Activated T-cell treated with anti-CD3 and anti-CD28 coated beads, Interleukin-2, amount 50 U/mL, for 48 hours (primary cell): ENCODE measurements at places on chromosomes 4 and X.

DNA sequence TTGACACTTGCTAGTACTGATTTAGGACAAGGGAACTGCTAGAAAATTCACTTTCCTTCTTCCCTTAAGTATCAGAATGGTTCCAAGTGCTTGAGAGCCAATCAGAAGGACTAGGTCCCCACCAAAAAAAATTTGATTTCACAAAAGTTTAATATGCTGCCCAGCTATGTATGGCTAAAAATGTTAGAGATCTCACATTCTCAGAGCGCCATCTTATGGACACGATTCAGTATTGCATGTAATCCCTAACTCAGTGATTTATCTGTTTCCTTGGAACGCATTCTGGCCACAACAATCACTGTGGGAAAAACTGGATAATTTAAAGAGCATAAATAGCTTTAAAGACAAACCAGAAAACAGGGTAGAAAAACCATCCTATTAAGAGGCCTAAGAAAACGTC, 255.1 kb upstream of the GPC4 start:
- no peak for DNase-seq

DNA sequence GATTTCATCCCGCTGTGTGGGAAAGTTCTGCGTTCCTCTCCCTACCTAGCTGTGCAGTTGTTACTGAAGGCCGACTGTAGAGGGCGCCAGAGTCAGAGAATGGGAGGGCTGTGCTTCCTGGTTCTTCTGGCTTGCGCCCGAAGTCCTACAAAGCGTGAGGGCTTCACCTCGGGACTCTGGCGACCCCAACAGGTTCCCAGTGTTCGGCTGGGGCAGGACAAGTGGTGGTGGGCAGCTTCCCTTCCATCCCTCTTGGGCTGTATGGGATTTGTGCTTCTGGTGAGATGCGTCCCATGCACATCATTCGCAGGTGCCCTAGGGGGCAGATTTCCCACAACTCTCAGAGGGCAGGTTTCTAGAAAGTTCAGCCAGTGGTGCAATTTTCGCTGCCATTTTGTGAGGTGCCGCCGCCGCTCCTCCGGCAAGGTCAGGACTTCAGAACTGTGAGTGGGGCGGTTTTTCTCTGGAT, 27.3 kb downstream of the CT45A1 start:
- peak; percentile 71 for DNase-seq

GRCh38 chrX:5250106-5250505, 978.6 kb downstream of the NLGN4X start:
- DNase-seq, result no peak

GRCh38 chrX:44675362-44676024, 132.8 kb upstream of the FUNDC1 start:
- no peak for DNase-seq
